ENCODE measurements at places on chromosomes 7 and 10.

DNA sequence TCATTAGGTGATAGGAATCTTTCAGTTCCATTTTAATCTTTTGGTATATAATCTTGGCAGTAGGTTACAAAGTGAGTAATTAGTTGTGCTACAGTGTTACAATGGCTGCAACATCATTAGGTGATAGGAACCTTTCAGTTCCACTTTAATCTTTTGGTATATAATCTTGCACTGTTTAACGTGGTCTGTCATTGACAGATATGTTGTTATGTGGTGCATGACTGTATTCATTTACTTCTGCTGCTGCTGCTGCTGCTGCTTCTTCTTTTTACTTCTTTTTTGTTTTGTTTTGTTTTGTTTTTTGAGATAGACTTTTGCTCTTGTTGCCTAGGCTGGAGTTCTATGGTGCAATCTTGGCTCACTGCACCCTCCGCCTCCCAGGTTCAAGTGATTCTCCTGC, 28.6 kb downstream of the ST7 start:
- DNase-seq = no peak

DNA sequence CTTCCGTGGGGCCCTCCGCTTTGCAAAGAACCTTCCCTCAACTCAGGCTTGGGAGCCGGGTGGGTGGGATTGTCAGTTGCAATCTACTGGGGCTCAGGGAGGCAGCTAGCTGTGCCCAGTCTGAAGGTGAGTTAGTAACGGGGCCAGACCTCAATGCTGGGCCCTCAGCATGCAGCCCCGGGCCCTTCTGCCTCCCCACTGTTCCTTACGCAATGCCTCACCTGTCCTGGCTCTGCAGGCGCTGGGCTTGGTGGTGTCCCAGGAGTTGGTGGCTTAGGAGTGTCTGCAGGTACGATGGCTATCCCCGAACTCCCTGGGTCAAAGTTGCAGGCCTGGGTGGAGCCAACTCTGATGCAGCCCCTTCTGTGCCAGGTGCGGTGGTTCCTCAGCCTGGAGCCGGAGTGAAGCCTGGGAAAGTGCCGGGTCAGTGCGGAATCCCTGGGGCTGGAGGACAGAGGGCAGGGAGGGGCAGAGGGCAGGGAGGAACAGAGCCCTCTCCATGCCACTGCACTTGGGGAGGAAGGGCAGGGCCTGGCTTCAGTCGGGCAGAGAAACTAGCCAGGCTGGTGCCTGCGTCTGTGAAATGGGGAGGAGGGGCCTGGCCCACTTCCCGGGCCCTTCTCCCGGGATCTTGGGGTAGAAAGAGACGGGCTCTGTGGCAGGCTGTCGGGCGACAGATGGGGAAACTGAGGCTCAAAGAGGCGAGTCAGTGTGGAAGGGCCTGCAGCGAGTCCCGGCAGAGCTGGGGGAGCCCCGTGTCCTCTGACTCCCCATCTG, 15.0 kb downstream of the ELN start:
- no peak for DNase-seq

- DNase-seq = no peak
Observed at GRCh38 chr7:158109364-158110033, 478.1 kb downstream of the PTPRN2 start.

DNA sequence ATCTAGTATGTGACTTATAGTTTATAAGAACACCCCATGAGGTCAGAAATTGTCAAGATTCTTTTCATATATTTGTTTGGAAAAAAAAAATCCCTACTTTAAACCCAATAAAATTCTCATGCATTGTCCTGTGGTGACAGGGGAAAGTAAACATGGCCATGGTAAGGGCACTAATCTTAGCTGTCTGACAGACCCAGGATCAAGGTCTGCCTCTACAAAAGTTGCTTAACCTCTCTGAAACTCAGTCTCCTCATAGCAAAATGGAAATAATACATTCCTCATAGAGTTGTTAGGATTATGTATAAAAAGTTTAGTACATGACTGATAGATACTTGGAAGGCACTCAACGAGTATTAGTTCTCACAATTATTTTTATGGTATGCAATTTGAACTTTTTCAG, 22.3 kb upstream of the AKAP9 start:
- DNase-seq = no peak

- no peak for DNase-seq
Observed at GRCh38 chr10:131323025-131323424, 11.5 kb upstream of the TCERG1L start.

GRCh38 chr7:30321089-30321881, 36.9 kb downstream of the ZNRF2 start:
- no peak for DNase-seq

DNA sequence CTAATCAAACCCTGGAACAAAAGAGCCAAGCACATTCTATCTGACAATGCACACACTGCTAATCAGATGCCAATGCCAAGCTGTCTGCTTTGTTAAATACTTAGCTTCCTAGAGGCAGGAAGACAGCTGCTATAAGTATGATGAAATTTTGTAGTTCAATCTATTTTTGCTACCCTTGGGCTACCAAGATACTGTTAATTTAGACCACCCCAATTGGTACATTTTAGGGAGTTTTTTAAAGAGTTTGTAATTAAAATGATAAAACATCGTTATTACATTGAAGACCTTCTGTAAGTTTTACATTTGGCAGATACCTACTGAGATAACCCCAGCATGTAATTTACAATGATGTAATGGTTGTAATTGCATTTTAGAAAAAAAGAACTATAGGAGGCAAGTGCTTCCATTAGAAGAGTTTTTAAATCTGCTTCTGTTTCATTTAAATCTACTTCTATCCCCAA, 268.5 kb downstream of the ADK start:
- no peak for DNase-seq

DNA sequence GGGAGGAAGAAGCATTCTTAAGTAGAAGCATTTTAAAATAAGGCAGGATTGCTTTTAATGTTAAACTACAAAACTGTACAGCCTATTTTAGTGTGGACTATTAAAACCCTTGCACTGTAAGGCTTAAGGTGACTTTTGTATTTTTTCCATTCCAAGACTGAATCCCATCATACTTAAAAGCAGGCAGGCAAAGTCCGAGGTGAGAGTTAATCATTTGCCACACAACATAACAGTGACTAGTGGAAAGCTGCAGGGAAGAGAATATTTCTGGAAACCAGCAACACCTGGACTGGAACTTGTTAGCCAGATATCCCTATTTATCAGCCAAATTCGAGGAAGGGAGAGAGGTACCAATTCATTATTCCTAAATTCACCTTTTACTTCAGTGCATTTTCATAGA, 3.5 kb downstream of the PRR15 start:
- DNase-seq = no peak

GRCh38 chr7:81873559-81873958, 103.7 kb upstream of the HGF start:
- peak; percentile 20 for DNase-seq

GRCh38 chr7:26958834-26959233, 94.4 kb upstream of the SKAP2 start:
- peak; percentile 48 for DNase-seq

- no peak for DNase-seq
Observed at GRCh38 chr7:156795415-156795814, 97.6 kb downstream of the LMBR1 start.

- no peak for DNase-seq
Observed at GRCh38 chr7:130218806-130219620, 11.4 kb downstream of the SSMEM1 start.

DNA sequence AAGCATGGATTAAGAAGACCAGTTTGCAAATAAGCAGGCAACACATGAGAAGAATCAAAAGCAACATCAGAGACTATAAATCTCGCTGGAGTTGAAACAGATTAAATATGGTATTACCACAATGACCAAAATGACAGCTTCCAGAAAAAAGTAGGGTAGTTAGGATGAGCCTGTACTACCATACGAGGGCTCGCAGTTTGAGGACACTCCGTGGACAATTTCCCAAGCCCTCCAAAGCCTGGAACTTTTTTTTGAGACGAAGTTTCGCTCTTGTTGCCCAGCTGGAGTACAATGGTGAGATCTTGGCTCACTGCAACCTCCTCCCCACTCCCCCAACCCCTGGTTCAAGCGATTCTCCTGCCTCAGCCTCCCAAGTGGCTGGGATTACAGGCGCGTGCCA, 1.0 kb downstream of the LRRC17 start:
- no peak for DNase-seq

- DNase-seq = peak; percentile 3
Observed at GRCh38 chr10:75852851-75853484, 421.5 kb downstream of the LRMDA start.

GRCh38 chr10:63164166-63164623, 31.1 kb downstream of the NRBF2 start:
- DNase-seq = peak; percentile 45

DNA sequence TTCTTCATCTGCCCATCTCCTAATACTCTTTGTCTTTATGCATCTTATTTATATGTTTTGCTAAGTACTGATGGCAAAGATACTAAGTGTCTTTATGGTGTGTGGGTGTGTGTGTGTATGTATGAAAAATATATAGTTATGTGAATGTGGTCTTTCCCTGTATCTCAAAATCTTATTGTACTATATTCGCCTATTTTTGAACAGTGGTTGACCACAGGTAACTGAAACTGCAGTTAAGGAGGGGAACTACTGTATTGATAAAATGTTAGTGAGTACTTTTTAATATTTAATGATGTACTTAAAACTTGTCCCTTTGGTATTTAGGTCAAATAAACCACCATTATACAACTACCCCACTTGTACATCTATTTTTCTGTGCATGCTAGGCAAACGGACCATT, 85.9 kb downstream of the ADD3 start:
- no peak for DNase-seq

DNA sequence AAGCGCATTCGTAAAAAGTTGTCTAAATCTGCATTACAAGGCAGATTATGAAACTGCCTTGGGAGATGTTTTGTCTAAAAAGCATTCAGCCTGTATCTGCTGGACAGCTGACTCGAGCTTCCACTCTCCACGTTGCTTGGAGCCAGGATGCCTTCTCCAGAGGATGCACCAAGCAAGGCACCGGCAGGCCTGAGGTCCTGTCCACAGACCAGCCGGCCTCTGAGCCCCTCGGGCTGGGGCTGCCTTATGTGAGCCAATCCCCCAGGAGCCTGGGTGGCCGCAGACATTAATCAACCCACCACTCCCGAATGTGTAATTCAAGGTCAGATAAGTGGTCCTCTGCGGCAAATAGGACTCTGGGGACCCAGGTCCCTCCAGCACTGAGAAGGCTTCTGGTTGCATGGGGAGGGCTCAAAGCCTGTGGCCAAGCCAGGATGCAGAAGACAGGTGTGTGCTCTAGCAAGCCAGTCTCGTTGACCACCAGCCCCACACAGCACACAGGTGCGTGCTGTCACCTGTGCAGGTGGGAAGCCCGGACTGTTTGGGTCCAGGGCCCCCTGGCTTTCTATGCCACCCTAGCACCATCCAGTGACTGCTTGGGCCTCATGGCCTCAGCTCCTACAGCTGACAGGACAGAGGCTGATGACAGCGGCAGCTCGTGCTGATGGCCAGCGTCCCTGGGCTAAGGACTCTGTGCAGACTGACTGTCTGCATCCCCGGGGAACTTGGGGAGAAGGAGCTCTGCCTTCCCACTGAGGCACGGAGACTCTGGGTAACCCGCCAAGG, 4.8 kb upstream of the RET start:
- no peak for DNase-seq

DNA sequence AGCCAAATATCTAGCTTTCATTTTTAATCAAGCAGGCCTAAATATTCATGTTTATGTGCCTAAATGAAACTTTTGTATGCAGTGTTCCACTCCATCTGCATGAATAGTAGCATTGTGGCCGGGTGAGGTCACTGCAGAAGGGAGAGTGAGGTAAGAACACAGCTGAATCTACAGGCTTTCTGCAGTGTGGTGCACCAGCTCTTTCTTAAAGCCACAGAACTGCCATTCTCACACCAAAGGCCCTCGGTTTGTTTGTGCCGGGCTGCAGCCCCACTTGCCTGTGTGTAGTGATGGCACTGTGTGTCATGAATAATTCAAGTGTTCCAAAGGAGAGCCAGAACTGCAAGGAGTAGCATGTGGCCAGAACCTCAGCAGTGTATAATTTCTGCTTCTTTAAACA, 204.1 kb downstream of the TRIL start:
- DNase-seq = peak; percentile 63

DNA sequence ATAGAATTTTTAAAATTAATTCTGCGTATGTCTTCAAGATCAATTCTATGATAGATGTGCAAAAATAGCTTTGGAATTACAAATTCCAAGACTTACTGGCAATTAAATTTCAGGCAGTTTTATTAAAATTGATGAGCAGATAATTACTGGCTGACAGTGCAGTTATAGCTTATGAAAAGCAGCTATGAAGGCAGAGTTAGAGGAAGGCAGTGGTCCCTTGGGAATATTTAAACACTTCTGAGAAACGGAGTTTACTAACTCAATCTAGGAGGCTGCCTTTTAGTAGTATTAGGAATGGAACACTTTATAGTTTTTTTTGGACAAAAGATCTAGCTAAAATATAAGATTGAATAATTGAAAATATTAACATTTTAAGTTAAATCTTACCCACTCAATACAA, 70.8 kb downstream of the CFTR start:
- DNase-seq = no peak

DNA sequence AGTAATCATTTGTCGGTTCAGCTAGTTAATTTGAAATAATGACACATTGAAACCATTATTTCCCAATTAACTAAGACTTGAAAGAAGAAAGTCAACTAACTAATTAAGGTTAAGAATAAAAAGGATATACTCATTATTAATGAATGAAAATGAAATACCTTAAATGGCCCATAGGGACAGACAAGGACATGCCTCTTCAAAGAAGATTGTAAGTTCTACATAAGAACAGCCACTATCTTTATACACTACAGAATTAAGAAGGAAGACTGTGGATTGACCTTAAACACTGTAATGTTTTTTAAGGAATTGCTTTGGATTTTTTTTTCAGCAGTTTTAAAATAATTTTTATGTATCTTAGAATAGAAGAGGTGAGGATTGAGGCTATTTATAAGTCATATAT, 60.7 kb downstream of the CSTF2T start:
- no peak for DNase-seq

DNA sequence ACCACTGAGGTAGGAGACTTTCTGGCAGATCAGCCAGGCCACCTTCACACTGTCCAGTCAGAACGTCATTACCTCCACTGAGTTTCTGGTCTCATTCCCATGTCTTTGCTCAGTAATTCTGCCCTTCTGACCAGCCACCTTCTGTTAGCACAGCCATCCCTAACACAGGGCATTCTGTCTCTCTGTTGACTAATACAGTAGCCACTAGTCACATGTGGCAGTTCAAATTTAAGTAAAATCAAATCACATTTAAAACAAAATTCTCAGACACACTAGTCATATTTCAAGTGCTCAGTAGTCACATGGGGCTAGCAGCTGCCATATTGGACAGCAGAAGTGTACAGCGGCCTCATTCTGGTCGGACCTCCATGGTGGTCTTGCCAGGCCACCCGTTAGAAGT, 7.4 kb downstream of the CPSF4 start:
- DNase-seq = no peak

DNA sequence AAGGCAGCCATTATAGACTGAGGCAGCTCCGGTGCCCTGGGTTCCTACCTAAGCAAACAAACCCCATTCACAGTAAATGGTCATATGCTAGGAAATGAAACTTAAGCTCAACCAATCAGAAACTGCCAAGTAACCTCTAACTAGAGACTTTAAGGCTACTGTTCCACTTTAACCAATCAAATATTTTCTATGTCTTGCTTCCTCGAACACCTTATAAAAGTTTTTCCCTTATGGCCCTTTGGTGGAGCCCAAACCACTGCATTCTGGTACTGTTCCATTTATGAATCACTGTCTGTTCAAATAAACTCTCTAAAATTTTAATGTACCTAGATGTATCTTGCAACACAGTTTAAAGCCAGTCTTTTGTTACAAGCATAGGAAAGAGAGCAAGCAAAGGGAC, 361.1 kb downstream of the HGF start:
- no peak for DNase-seq

- peak; percentile 28 for DNase-seq
Observed at GRCh38 chr7:88344956-88345832, 38.5 kb upstream of the STEAP4 start.
